ENCODE measurements at places on chromosomes 1 and 21.

DNA sequence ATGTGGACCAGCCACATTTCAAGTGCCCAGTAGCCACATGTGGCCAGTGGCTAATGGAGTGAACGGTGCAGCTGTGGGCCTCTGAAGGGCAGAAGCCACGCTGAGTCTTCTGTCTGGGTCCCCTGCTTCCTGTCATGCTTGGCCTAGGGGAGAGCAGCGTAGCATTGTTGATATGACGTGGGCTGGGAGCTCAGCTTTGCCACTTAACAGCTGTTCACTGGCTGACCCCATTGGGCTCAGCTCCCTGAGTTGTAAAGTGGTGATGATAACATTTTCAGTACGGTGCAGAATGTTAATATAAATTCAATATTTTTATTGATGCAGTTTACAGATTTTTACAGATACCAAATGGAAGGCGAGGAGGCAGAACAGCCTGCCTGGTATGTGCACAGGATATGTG is 4.5 kb downstream of the PODN start:
- ATAC-seq: no peak

DNA sequence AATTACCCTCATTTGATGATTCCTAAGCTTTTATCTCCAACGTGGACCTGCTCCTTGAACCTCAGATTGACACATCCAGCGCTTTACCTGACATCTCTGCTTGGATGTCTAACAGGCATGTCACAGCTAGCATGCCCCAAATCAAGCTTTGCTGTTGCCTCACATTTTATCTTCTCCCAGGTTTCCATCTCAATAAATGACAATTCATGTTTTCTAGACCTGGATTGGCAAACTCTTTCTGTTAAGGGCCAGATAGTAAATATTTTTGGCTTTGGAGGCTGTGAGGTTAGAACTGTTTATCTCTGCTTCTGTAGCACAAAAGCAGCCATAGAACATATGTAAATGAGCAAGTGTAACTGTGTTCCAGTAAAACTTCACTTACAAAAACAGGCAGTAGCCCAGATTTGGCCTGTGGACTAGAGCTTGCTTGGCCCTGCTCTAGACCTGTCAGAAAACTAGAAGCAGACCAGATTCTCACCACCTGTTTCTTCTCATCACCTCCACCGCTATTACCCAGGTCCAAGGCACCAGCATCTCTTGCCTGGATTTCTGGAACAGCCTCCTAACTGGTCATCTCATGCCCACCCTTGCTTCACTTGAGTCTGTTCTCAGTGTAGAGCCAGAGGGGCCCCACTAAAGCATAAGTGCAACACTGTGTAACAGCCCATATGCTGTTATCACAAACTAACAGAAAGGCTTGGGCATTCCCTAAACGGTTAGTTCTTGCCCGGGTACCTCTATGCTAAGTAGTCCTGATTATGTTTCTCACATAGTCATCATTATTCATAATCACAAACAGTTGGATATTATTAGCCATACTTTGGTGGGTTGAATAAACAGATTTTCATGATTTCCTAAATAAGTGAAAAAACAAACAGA is 42.3 kb downstream of the UBE4B start:
- no peak for ATAC-seq

- ATAC-seq: no peak
Observed at GRCh38 chr1:103194060-103194459, 85.7 kb upstream of the COL11A1 start.

- no peak for ATAC-seq
Observed at GRCh38 chr1:152917794-152918193, 9.4 kb downstream of the IVL start.

DNA sequence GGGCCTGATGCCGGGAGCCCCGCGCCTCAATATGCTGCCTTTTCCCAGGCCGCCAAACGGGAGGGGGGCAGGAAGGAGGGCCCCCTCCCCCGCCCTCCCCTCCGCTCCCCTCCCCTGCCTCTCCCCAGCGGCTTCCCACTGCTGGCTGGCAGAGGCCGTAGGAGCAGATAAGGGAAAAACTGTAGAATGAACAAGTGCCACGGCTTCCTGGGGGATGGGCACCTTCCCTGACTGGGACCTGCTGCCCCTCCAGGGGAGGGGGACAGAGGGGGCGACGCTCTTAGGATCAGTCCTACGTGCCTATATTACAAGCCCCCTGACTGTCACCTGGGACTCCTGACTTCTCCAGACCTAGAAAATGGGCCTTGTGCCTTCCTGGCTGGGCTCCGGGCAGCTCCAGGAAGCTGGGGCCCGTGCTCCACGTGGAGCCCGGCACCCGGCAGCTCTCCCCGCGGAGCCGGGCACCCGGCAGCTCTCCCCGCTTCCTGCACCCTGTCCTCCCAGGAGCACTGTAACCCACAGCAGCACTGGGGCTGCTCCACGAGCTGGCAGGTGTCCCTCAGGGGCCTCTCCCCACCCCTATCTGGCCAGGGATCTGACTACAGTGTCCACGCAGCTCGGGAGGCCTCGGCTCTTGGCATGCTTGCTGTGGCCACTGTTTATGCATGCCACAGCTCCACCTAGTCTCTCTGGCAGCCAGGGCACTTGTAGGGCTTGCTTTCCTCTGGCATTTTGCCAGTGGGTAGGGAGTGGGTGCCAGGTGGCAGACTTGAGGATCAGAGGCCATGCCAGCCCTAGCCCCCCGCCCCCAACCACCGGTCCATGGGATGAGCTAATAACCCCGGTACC is 674 bp upstream of the HES5 start:
- no peak for ATAC-seq

GRCh38 chr1:17596651-17597509 is 57.4 kb downstream of the ARHGEF10L start:
- ATAC-seq: no peak

All from activated CD4-positive, CD25-positive, alpha-beta regulatory T cell treated with anti-CD3 and anti-CD28 coated beads, Interleukin-2, amount 50 U/mL, for 24 hours (primary cell).